ENCODE measurements at places on chromosomes 5 and 9.

GRCh38 chr5:27240791-27241190 is 202.4 kb upstream of the CDH9 start:
- no peak for DNase-seq

DNA sequence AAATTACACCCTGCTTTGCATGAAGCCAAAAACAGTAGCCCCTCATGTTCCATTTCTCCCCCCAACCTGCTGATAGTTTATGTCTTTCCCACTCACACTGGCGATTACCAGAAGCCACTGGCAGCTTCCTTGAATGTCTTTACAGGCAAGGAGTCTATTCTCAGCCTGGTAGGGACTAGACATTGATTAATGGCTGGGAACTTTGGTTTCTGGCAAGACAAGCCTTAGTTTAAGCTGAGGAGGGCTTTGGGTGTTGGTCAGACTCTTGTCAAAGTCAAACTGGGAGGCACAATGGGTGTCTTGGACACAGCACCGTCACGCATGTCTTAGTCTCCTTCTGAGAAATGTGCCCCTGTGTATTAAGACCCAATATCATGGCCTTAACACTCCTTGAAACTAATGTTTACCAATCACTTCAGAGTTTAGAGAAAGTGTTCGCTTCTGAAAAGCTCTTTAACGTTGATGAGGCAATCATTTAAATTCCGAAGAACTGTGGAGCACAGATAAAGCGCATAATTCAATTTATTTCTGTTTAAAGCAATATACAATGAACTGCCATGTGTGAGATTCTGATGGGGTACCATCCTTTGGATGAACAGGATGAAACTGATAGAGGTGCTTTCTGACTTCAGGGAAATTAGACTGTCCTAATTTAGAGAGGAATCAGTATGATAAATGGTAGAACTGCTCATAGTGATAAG is 53.9 kb upstream of the CPEB4 start:
- no peak for DNase-seq

DNA sequence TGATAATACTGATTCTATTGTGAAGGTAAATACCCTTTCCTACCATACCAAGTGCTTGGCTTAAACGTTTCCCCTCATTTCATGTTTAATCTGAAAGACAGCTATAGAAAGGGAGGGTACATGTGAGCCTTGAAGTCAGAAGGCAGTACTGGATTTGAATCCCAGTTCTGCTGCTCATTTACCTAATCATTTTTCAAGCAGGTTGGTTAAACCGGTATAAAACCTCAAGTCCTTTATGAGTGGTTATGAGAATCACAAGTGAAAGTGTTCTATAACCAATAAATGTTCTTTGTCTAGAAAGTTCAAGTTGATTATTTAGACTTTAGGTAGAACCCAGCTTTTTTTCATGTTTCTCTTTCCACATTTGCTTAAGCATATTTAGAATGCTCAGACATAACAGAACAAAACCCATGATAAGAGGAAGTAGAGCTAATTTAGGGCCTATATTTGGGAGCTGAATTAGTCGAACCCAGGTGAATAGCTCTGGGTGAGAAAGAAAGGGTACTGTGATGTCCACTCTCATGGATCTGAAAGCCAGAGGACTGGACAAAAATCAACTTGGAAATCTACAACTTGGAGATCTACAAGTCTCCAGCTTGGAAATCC is 29.7 kb upstream of the F2RL2 start:
- no peak for DNase-seq

GRCh38 chr9:90854637-90855175 is 53.1 kb downstream of the SYK start:
- DNase-seq: no peak

GRCh38 chr9:17905366-17905765 is 326.5 kb downstream of the SH3GL2 start:
- DNase-seq: no peak

- DNase-seq: no peak
Observed at GRCh38 chr5:106510321-106510720, 1160.4 kb downstream of the EFNA5 start.

DNA sequence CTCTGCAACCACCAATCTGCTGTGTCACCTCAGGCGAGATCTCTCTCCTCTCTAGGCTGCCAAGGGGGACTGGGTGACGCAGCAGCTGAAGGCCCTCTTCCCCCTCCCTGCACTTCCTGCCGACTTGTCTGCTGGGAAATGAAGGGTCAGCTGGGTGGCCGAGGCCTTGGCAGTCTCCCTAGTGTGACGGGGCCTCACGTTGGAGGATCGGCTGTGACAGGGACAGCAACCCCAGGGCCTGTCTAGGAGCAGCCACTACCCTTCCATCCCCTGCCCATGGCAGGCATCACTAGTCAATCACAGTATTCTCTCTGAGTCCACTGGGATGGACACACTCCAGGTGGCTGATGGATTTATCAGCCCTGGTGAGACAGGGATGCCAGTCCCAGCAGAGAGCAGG is 107.3 kb upstream of the SARDH start:
- DNase-seq: no peak

DNA sequence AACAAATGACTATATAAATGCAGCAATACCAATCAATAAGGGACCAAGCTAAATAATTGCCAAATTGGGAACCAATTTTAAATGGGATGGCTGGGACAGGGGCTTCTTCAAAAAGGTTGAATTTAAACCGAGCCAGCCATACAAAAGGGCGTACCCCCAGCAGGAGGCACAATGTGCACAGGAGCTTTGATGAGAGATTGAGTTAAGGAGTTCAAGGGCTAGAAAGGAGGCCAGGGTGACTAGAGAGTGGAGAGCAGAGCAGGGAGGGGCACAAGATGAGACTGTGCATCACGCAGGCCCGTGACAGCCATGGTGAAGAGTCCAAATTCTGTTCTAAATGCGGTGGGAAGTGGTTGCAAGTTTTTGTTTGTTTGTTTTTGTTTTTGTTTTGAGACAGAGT is 23.3 kb upstream of the PDCD1LG2 start:
- no peak for DNase-seq

- no peak for DNase-seq
Observed at GRCh38 chr9:24721621-24722020, 175.9 kb upstream of the IZUMO3 start.

GRCh38 chr5:174937201-174938123 is 213.1 kb downstream of the MSX2 start:
- no peak for DNase-seq

DNA sequence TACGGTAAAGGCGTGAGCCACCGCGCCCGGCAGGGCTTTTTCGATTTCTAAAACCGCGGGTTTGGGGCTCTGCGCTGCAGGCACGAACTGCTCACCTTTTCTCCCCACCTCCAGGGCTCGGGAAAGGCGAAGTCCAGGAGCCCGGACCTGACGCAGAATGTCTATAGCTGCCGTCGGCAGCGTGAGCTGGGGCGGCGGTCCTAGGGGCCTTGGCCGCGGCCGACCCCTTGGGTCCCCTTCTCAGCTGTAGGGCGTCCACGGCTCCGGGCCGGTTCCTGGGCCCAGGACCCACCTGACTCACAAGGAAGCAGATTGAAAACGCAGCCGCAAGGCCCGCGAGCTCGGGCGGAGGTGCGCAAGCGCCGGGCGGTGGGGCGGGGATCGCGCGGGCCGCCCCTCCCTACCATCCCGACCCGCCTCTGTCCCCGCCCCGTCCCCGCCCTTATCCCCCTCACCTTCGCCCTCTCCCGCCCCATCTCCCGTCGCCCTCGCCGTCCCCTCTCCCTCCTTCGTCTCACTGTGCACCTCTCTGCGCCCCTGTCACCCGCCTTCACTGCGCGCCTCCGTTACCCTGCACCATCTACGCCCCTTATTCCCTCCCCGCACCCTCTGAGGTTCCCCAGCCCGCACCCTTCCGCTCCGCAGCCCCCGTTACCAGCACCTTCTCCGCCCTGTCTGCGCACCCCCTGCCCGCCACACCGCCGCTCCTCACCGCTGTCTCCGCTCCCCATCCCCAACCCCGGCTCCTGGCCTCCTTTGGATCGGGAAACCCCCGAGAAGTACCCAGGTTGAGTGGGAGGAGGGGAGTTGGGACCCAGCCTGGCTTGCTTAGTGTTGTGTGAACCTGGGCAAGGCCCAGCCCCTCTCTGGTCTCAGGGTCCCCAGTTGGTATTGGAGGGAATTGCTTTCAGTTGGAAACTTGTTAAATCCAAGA is at the start of gene HDHD3:
HDHD3 (minus strand) TSS at position 353 of the 934 bp plus-strand sequence. CDS start 2,632 bp downstream, outside the sequence.
- DNase-seq: peak; percentile 72

GRCh38 chr9:27377147-27377807 is 80.3 kb upstream of the EQTN start:
- DNase-seq: no peak

- no peak for DNase-seq
Observed at GRCh38 chr5:60023255-60023654, 129.7 kb upstream of the PDE4D start.

DNA sequence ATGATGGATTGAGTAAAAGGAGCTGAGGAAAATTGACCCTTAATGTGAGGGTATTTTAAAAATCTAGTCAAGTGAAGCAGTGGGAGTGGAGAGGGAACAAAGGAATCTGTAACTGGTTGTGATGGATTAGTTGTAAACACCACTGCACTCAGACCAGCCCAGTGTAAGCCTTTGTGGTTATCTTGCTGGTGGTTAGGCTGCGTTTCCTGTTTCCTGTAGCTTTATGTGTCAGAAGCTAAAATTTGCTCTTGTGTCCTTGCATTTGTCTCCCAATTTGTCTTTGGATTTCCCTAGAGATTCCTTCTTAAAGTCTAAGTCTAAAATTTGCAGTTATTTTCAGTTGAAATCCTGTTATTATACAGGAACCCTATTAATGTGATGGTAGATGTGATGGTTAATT is 6.3 kb downstream of the IFNA21 start:
- no peak for DNase-seq

DNA sequence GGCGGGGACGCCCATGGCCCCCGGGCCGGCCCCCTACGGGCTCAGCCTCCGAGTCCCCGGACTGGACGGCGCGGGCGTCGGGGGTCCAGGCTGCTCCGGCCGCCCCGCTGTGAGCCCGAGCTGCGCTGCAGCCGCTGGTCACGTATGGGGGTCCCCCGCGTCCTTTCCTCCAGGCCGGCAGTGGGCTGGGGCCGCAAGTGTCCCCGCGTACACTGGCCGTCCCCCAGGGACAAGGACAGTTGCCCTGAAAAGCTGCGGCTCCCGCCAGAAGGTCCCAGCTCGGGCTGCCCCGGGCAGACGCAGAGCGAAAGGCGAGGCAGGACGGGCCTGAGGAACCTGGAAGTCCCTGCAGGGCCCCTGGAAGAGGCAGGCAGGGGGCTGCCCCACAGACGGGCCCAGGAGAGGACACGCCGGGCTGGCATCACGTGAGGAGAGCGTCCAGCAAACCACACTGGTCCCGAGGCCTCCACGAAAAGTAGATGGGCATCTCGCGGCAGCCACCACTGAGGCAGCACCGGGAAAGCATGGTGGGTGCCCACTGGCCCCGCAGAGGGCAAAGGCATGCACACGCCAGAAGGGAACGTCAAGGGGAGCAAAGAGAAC is 3.3 kb upstream of the NKD2 start:
- no peak for DNase-seq

DNA sequence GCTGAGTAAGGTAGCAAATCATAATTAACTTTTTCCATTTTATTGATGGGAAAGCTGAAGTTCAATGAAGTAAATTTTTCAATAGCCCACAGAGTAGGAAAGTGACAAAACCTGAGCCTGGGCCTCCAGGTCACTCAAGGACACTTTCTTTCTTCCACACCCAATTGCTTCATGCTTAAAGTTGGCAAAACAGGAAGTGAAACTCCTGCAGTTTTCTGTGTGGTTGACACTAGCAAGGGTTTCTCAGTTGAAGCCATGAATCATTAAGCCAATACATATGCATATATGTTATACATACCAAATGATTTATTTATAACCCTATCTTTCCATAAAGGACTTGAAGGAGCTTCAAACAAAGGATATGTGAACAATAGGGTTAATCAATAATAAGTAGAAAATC is 13.9 kb downstream of the TLR4 start:
- no peak for DNase-seq

DNA sequence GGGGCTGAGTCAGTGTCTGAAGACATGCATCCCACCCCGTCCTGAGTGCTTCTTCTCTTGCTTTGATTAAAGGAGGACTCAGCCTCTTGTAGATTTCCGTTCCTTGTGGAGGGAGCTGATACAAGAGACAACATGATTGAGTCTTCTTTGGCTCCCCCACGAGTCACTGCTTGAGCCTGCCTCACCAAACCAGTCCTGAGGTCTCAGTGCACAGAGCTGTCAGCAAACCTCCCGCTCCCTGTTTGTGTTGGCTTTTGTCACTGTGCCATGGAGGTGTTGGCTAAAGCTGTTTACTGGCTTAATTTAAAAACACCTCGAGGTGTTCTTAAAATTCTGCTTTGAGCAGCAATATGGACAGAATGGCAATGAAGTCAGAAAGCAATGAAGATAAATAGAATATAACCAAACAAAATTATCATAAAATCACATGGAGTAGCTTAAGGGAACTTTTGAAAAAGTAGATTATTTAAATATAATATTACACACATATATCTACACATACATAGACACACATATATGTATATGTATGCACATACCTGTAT is 234.1 kb upstream of the ANKRD55 start:
- DNase-seq: no peak

DNA sequence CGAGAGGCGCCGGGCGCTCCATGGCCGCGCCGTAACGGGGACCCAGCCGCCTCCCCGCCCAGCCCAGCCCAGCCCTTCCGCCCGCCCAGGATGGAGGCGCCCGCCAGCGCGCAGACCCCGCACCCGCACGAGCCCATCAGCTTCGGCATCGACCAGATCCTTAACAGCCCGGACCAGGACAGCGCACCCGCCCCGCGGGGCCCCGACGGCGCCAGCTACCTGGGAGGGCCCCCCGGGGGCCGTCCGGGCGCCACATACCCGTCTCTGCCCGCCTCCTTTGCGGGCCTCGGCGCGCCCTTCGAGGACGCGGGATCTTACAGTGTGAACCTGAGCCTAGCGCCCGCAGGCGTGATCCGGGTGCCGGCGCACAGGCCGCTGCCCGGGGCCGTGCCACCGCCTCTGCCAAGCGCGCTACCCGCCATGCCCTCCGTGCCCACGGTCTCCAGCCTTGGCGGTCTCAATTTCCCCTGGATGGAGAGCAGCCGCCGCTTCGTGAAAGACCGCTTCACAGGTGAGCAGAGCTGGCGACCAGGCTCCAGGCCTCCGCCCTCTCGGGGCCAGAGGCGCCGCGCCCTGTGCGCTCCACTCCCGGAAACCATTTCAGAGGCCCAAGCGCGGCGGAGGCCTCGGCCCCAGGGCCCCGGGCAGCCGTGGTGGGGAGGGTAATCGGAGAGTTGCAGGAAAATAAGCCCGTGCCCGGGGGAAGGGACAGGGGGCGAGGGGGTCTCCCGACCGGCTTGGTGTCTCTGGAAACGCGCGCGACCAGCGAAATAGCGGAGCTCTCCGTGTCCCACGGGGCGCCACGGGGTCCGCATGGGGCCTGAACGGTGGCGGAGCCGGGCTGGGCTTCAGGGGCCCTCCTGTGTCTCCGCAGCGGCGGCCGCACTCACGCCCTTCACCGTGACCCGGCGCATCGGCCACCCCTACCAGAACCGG is 496 bp downstream of the TLX3 start:
- DNase-seq: no peak

- DNase-seq: no peak
Observed at GRCh38 chr9:133535306-133535877, 888 bp downstream of the ADAMTSL2 start.
